Mucosa of descending colon (tissue), 3 donors: ENCODE measurements at places on chromosomes 12 and 14. TPM values are rescaled to one million over a fixed set of nuclear protein-coding genes. Genes with fewer than 3 reads are reported as not detected.

The CCDC60 gene
- 2.9 TPM for total RNA-seq

The SLC35E3 gene
- 8.4 TPM for total RNA-seq

The PPP1R3E gene
- 16.2 TPM for total RNA-seq

The PLA2G1B gene
- not detected for total RNA-seq

The KSR2 gene
- 2.8 TPM for total RNA-seq

The LRP6 gene
- 32.2 TPM for total RNA-seq

The MSRB3 gene
- 18.3 TPM for total RNA-seq

The TMX1 gene
- 30.1 TPM for total RNA-seq

The PPFIA2 gene
- 1.1 TPM for total RNA-seq

The IFI27L1 gene
- 20.6 TPM for total RNA-seq

The CCDC177 gene
- total RNA-seq: not detected

The FGD6 gene
- 24.2 TPM for total RNA-seq

The PPM1H gene
- total RNA-seq: 4.9 TPM

The KRT80 gene
- total RNA-seq: 0.06 TPM

The OLR1 gene
- not detected for total RNA-seq

The ATL1 gene
- total RNA-seq: 12.0 TPM

The GLS2 gene
- total RNA-seq: 0.51 TPM

The GYS2 gene
- not detected for total RNA-seq

The PPP4R4 gene
- total RNA-seq: 0.13 TPM

The ADAM21 gene
- not detected for total RNA-seq

The EGLN3 gene
- total RNA-seq: 140 TPM

The RHOJ gene
- total RNA-seq: 3.3 TPM

The MEG3 gene
- total RNA-seq: 32.2 TPM

The C12orf54 gene
- not detected for total RNA-seq

The COCH gene
- total RNA-seq: 0.89 TPM

The IFT81 gene
- 6.3 TPM for total RNA-seq

The NRIP2 gene
- 0.64 TPM for total RNA-seq

The TPI1 gene
- 766 TPM for total RNA-seq

The WDR89 gene
- total RNA-seq: 13.5 TPM

The P2RX7 gene
- total RNA-seq: 10.9 TPM

The ERBB3 gene
- total RNA-seq: 423 TPM

The ZCCHC8 gene
- total RNA-seq: 23.1 TPM

The POLE2 gene
- 2.9 TPM for total RNA-seq

The CLEC4A gene
- total RNA-seq: 1.1 TPM

The PIANP gene
- total RNA-seq: 0.53 TPM

The DPPA3 gene
- total RNA-seq: not detected

The TRHDE gene
- 11.2 TPM for total RNA-seq

The KRT72 gene
- total RNA-seq: not detected

The VPS29 gene
- 127 TPM for total RNA-seq

The RAB15 gene
- total RNA-seq: 46.1 TPM

The DEGS2 gene
- 27.9 TPM for total RNA-seq

The LRRC10 gene
- not detected for total RNA-seq

The ADAMTS20 gene
- not detected for total RNA-seq

The BEGAIN gene
- 1.1 TPM for total RNA-seq

The RNF10 gene
- total RNA-seq: 300 TPM

The TAS2R20 gene
- 1.6 TPM for total RNA-seq

The RNASE7 gene
- total RNA-seq: 0.19 TPM
